ENCODE measurements at places on chromosomes 3 and 15.

DNA sequence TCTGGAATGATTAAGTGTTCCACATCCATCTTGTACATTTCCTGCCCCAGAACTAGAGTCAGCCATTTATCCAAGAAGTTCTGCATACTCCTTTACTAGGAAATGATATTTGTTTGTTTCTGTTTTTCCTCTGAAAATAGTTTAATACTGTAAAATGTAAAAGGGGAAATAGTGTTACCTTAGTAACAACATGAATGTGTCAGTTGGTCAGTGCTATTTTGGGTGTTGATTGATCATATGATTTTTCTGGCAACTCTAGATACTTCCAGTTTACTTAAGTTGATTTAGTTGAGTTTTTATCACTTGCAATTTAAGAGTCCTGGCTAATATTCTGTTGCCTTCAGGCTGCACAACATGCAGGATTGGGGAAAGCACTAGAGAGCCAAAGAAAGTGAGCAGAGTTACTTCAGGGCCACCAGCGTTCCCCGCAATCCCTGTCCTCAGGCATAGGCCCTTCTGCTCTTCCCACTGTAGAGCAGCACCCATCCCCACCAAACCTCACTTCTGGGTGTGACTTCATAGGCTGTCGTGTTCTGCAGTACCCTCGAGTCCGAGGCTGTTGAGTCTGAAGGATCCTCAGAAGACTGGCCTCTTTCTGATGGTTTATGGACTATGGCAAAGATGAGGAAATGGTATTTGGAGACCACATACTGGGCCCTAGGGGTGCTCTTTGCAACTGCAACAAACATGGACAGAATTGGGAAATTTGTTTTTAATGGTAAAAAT, 69.0 kb downstream of the CHD2 start:
- no peak for DNase-seq

- DNase-seq, result no peak
Observed at GRCh38 chr15:71790081-71790480, 20.3 kb upstream of the NR2E3 start.

GRCh38 chr3:63972987-63973386, 50.3 kb downstream of the PSMD6 start:
- DNase-seq, result no peak

GRCh38 chr3:8767256-8767666, 2.2 kb downstream of the OXTR start:
- DNase-seq, result no peak

DNA sequence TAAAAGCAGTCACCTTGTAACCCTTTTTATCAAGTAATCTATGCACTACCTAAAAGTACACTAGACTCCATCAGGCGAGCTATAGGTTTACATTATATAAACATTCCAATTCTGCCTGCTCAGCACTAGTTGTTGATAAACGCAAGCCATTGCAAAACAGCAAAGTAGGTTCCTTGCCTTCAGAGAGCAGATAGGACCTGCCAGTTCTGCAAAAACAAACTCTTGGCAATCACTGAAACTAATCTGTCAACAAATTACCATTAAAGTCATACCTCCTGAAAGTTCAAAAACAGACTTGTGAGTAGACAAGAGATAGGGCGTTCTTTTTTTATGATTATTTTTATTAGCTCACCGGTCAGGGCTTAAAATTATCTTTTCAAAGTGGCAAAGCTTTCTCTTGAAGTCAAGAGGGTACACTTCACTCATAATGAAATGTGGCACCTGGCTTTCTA, 392.5 kb downstream of the FOXP1 start:
- no peak for DNase-seq

DNA sequence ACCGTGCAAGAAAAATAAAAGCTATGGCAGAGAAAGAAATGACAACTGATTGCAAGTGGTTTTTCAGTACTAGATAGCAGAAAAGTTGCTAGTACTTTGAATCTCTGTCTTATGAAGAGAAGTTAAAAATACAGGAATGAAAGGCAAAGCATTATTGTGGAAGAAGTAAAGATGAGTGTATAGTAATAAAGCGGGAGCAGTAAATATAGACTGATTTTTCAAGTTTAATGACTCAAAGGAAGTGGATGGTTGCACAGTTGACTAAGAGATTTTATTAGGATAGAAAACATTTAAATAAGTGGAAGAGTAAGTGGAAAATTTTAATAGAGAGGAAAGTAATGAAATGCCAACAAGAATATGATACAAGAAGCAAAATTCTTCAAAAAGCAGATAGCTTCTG, 1076.1 kb upstream of the CADM2 start:
- DNase-seq, result no peak

GRCh38 chr15:75449585-75450306, 1.7 kb downstream of the SIN3A start:
- no peak for DNase-seq

- DNase-seq, result peak; percentile 97
Observed at GRCh38 chr15:99565299-99566156, at the start of gene MEF2A. Gene MEF2A (plus strand): TSS chr15:99565984. CDS start chr15:99633120, 67,136 bp downstream.

- no peak for DNase-seq
Observed at GRCh38 chr3:179186426-179186825, 38.3 kb downstream of the PIK3CA start.

- DNase-seq, result no peak
Observed at GRCh38 chr3:82610236-82610635, 848.8 kb upstream of the GBE1 start.

GRCh38 chr15:55899537-55899936, 93.9 kb downstream of the NEDD4 start:
- DNase-seq, result no peak

GRCh38 chr15:32060706-32061105, 30.4 kb downstream of the CHRNA7 start:
- DNase-seq, result no peak

- no peak for DNase-seq
Observed at GRCh38 chr3:175411405-175411804, 552.3 kb downstream of the NAALADL2 start.

- DNase-seq, result no peak
Observed at GRCh38 chr15:89187986-89188514, 33.3 kb downstream of the RLBP1 start.

GRCh38 chr15:85284497-85284896, 95.9 kb upstream of the AKAP13 start:
- DNase-seq, result no peak
